ENCODE measurements at places on chromosomes 11 and 22.

GRCh38 chr11:77175021-77175842, 47.2 kb downstream of the MYO7A start:
- DNase-seq, result no peak

DNA sequence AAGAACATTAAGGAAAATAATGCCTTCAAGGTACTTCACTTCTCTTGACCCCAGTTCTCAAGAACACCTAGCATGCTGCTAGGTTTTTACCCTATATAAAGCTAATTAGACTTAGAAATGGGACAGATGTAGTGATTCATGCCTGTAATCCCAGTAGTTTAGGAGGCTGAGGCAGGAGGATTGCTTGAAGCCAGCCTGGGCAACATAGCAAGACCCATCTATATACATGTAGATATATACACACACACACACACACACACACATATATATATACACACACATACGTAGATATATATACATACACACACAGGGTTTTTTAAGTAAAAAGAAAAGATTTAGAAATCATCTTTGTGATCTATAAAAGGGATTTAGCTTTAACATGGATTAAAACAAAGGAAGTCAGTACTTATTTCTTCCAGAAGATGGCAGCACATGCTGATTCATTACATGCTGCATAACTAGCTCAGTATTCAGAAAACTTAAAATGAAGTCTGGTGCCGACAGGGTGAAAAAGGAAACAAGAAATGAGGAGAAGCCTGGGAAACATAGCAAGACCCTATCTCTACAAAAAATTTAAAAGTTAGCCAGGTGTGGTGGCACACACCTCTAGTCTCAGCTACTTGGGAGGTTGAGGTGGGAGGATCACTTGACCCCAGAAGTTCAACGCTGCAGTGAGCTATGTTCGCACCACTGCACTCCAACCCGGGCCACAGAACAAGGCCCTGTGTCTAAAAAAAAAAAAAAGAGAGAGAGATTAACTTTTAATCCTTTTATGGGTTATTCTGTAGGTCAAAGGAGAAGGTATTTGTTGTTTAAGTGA, 28.5 kb upstream of the RBX1 start:
- peak; percentile 40 for DNase-seq

GRCh38 chr11:15289723-15290122, 175.0 kb downstream of the INSC start:
- no peak for DNase-seq

GRCh38 chr11:16030664-16031063, 325.7 kb downstream of the SOX6 start:
- DNase-seq, result no peak

DNA sequence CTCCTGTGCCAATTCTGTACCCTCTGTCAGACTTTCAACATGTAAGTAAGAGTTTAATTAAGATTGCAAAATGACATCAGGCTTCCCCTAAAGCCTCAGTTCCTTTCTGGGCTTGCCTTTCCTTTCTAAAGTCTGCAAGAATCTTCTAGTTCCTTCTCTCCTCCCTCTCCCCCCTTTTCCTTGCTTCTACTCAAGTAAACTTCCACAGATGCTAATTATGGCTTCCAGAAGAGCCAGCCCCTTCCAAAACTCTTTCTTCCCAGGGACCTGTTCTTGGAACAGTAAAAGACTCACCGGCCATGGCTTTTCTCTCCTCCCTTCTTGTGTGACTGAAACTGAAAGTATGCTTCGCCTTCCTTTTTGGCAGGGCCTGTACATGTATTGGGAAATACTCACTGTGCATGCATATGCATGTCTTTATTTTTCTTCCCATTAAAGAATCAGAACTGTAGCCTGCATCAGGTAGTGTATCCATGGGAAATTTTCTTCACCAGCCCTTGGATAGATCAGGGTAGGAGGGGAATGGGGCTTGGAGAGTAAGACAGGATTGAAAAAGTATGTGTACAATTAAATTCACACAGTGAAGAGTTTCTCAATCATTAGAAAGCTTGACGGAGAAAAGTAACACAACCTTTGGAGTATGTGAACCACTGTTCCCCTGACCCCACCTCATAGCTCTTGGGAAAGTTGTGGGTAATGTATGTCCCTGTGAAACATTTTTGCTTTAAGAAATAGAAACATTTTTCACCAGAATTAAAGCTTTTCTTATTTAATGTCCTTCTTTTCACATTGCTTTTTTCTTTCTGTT, at the start of gene CASP1:
CASP1 (minus strand) TSS at position 332 of the 808 bp plus-strand sequence; CDS start at position 301, 31 bp downstream.
- no peak for DNase-seq

- peak; percentile 33 for DNase-seq
Observed at GRCh38 chr11:70204466-70204799, 1.3 kb downstream of the FADD start.

DNA sequence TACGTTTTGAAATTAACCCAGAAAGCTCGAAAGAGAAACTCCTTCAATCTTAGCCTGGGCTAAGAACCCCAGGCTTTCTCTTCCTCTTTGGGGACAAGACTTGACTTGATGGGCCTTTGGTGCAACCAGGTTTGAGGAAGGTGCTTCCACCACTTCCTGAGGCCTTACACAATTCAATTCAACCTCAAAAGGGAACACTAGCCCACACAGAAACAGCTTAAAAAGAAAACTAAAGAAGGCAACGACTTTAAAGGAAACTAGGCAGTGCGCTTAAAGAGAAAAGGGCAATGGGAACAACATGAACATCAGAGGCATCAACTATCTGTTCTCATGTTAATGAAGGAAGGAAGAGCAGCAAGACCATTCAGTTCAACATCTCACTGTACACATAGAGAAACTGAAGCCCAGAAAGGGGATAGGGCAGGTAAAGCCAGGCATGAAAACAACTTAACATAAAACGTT, 24.8 kb downstream of the PAK1 start:
- no peak for DNase-seq

- DNase-seq, result no peak
Observed at GRCh38 chr11:65899356-65900124, 648 bp downstream of the FOSL1 start.

- DNase-seq, result no peak
Observed at GRCh38 chr11:35163702-35164496, 24.9 kb downstream of the CD44 start.

- peak; percentile 61 for DNase-seq
Observed at GRCh38 chr11:114348200-114349191, 51.8 kb downstream of the C11orf71 start.

- DNase-seq, result peak; percentile 11
Observed at GRCh38 chr11:35337914-35338305, 81.4 kb downstream of the SLC1A2 start.

DNA sequence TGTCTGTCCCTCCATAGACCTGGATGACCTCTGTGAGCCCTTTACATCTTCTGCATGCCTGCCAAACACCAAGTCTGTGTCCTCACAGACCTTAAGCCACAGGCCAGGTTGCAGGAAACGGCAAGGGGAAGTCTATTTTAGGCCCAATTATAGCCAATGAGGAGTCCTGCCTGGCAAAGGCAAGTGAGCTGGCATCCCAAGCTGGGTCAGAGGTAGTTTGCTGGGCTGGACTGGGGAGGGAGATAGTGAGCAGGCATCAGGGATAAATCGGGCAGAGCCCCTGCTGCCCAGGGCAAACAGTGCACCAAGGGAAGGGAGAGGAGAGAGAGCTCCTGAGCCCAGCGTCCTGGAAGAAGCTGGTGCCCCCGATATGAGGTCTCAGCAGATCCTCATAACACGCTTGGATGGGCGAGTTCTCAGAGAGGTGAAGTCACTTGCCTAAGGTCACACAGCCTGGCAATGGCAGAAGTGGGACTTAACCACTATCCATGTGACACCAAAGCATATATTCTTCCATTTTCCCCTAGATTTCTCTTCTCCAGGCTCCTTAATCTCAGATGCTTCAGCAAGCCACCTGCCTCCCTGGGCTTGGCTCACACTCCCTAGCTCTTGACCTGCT, 3.7 kb upstream of the RELT start:
- peak; percentile 47 for DNase-seq

DNA sequence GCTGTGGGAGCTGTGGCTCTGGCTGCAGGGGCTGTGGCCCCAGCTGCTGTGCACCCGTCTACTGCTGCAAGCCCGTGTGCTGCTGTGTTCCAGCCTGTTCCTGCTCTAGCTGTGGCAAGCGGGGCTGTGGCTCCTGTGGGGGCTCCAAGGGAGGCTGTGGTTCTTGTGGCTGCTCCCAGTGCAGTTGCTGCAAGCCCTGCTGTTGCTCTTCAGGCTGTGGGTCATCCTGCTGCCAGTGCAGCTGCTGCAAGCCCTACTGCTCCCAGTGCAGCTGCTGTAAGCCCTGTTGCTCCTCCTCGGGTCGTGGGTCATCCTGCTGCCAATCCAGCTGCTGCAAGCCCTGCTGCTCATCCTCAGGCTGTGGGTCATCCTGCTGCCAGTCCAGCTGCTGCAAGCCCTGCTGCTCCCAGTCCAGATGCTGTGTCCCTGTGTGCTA, 514 bp downstream of the KRTAP5-9 start:
- no peak for DNase-seq

- no peak for DNase-seq
Observed at GRCh38 chr11:118054712-118055640, 21.9 kb upstream of the TMPRSS4 start.

GRCh38 chr11:104870910-104871309, 27.4 kb downstream of the CASP12 start:
- no peak for DNase-seq

- DNase-seq, result no peak
Observed at GRCh38 chr11:69630424-69630823, 10.5 kb upstream of the CCND1 start.

DNA sequence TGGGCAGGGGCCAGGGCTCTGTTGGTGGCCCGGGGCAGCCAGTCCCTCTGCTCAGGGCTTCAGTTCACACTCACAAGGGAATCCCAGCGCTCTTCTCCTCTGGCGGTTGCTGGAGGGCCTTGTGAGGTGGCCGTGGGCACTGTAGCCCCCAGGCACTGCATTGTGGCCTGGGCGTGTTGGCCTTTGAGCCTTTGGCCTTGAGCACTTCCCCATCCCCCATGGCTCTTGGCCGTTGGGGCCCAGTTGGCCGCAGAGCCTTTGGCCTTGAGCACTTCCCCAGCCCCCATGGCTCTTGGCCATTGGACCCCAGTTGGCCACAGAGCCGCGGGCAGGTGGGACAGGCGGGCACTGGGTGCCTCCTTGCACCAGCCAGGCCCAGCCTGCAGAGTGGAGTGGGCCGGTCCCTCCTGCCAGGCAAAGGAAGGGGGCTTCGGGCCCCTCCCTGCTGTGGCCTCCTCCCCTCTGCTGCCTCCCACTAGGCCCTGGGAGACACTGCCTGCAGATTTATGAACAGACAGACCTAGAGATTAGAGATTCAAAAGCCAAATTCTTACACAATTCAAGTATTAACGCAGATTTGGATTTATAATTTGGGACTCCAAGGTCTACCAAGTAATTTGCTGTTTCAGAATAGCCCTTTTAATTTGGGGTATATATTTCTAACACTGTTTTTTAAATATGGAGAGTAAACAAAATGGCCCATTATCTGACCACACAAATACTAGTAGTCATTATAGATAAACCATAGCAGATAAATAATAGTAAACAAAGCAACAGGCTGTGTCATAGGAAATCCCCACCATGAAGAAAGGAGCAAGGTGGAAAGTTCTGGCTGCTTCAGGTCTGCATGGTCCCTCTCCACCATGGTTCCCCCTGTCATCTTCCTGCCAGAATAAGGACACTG, 18.2 kb upstream of the TXNRD2 start:
- no peak for DNase-seq

DNA sequence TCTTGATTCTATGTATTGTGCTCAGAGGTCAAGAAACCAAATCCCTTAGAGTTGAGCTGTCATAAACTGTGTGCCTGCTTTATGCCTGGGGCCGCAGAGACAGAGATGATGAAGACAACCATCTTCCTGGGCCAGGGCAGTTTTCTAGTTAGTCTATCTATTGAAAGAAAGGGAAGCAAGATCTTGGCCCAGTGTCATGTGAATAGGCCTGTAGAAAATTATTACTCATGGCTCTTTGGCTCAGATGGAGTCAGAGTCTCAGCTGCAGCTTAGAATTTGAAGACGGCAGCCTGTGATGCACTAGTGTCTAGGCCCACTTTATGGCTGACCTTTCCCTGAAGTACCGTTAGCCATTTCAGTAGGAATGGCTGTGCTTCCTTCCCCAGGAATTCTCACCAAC, 112.0 kb downstream of the DBX1 start:
- no peak for DNase-seq

GRCh38 chr22:30262112-30262511, 4.5 kb downstream of the OSM start:
- DNase-seq, result no peak

GRCh38 chr11:95324826-95325225, 93.8 kb upstream of the SESN3 start:
- DNase-seq, result no peak

GRCh38 chr11:77024745-77025144, 9.5 kb upstream of the B3GNT6 start:
- no peak for DNase-seq

DNA sequence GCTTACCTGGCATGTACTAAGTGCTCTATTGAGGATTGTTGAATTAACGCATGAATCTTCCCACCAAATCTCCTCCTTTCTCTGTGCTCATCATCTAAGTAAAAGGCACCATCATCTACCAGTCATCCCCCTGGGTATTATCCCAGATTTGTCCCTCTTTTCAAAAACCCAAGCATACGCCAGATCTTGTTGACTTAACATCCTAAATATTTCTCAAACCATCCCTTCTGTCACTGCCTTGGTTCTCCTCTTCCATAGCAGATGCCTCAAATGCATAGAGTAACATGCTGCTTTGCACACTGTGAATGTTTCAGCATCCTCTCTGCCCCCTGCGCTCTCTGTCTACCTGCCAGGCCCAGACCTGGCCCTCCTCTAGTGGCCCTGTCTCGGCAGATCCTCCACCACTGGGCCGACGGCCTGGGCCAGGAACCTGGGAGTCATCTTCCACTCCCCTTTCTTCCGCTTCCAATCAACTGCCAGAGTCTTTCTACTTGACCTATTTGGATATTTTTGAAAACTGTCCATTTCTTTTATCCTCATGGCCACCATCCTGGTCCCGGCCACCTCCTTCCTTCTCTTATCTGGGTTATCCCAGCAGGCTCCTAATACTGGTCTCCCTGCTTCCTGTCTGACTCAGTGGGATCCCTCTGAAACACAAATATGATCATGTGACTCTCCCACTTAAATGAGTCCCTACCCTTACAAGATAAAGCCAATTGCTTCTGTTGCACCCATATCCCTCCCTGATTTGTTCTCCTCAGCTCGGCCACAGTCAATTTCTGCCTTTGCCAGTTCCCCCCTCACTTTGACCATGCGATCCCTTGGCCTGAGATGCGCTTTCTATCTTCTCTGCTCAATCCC, 3.4 kb upstream of the TAB1 start:
- DNase-seq, result no peak

DNA sequence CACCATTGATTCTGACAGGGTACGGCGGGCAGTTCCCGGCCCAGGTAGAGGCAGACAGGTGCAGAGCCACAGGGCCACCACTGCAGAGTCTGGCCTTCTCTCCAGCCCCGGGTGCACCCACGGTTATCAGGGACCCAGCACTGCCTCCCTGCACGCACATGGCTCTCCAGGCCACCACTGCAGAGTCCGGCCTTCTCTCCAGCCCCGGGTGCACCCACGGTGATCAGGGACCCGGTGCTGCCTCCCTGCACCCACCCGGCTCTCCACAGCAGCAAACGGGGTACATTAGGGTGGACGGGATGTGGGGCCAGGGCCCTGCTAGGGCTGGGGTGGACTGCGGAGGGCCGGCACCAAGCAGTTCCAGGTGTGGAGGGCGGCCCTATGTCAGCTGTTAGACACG, 272.9 kb downstream of the BRD1 start:
- DNase-seq, result no peak

GRCh38 chr11:68891351-68891948, 12.2 kb downstream of the MRPL21 start:
- DNase-seq, result no peak

- no peak for DNase-seq
Observed at GRCh38 chr11:13233173-13233745, 44.3 kb upstream of the BMAL1 start.
